ENCODE measurements at places on chromosomes 16 and 17. TPM values are rescaled to one million over a fixed set of nuclear protein-coding genes. Genes with fewer than 3 reads are reported as not detected.

CCDC144A gene
- total RNA-seq, result 12.2 TPM

TMEM204 gene
- 17.6 TPM for total RNA-seq

TBC1D3K gene
- not detected for total RNA-seq

CCL4 gene
- 65.8 TPM for total RNA-seq

ICAM2 gene
- total RNA-seq, result 21.9 TPM

PNMT gene
- 0.64 TPM for total RNA-seq

PPY gene
- not detected for total RNA-seq

NAGS gene
- total RNA-seq, result 0.18 TPM

CCL14 gene
- not detected for total RNA-seq

KRTAP2-3 gene
- total RNA-seq, result not detected

WRAP53 gene
- 16.4 TPM for total RNA-seq

MEIOC gene
- 0.96 TPM for total RNA-seq

CES4A gene
- total RNA-seq, result 8.2 TPM

KRT39 gene
- total RNA-seq, result not detected

KRT28 gene
- not detected for total RNA-seq

KRT15 gene
- not detected for total RNA-seq

RCVRN gene
- total RNA-seq, result not detected

IKZF3 gene
- total RNA-seq, result 37.6 TPM

CES1 gene
- not detected for total RNA-seq

CEP295NL gene
- total RNA-seq, result not detected

ADGRG3 gene
- 0.21 TPM for total RNA-seq

B3GNT9 gene
- total RNA-seq, result 3.2 TPM

CD79B gene
- 52.6 TPM for total RNA-seq

RAP1GAP2 gene
- 0.29 TPM for total RNA-seq

TMC5 gene
- not detected for total RNA-seq

MSLN gene
- total RNA-seq, result not detected

ZG16B gene
- total RNA-seq, result 1.4 TPM

NPIPA5 gene
- 7.2 TPM for total RNA-seq

TMEM92 gene
- total RNA-seq, result not detected

MT1A gene
- 4.9 TPM for total RNA-seq

PIGW gene
- 11.6 TPM for total RNA-seq

TMEM231 gene
- total RNA-seq, result 6.0 TPM

MAF gene
- total RNA-seq, result 21.8 TPM

MRM1 gene
- total RNA-seq, result 16.5 TPM

GGNBP2 gene
- total RNA-seq, result 151 TPM

CCDC78 gene
- total RNA-seq, result 10.7 TPM

CETP gene
- not detected for total RNA-seq
